ENCODE measurements at places on chromosomes 5 and 9.

DNA sequence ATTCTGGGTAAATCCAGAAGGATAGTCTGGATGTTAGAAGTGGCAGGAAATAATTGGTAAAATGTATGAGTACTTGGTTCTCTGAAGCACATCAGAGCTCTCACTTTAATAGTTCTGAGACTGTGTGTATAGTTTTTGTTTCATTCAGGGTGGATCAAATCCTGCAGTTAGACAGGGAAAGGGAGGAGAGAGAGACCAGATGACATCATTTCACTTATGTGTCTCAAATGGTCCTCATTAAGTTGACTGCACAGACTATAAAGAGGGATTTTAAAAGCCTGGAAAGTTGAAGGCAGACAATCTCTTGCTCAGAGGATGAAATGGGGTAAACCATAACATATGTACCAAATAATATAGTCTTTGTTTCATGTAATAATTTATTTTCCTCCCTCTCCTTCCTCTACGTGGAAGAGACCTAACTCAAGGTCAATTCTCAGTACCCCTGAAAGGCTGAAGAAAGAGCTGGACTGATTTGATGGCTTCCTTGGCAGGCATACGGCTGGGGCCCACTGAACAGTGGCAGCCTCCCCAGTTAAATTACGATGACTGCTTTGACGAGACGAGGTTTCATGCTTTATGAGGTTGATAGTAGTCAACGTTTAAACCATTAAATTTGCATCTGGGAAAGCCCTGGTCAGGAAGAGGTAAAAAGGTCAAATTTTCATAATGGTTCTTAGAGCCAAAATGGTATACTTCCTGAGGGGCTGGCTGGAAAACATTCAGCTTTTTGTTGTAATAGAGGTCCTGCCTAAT, 395.1 kb upstream of the RPS23 start:
- no peak for DNase-seq

DNA sequence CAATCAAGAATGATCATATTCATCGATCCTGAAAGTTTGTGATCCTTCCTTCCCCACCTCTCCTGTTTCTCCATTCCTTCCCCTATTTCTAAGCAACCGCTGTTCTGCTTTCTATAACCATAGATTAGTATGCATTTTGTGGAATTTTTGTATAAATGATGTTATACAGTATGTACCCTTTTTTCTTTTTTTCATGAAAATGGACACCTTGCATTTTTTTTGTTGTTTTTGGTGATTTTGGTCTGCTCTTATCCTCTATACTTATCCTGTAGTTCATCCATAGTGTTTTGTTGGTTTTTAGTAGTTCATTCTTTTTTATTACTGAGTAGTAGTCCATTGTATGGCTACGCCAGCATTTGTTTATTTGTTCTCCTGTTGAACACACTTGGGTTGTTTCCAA, 46.1 kb downstream of the SCGB3A1 start:
- no peak for DNase-seq

DNA sequence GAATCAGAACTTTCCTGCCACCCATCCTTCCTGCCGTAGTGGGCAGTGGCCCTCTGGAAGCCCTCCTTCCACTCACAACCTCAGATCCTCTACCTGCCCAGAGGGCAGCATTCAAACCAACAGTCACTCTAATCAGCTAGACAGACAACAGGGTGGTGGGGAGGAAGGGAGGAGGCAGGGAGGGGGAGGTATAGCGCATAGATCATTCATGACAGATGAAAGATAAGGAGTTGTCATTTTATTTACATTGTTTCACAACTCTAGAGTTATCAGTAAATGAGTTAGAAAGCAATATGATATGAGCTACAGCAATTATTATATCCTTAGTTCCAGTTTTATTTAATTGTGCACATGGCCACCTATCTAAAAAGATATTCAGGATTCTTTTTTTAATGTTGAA, 852 bp downstream of the IL9 start:
- DNase-seq = no peak

DNA sequence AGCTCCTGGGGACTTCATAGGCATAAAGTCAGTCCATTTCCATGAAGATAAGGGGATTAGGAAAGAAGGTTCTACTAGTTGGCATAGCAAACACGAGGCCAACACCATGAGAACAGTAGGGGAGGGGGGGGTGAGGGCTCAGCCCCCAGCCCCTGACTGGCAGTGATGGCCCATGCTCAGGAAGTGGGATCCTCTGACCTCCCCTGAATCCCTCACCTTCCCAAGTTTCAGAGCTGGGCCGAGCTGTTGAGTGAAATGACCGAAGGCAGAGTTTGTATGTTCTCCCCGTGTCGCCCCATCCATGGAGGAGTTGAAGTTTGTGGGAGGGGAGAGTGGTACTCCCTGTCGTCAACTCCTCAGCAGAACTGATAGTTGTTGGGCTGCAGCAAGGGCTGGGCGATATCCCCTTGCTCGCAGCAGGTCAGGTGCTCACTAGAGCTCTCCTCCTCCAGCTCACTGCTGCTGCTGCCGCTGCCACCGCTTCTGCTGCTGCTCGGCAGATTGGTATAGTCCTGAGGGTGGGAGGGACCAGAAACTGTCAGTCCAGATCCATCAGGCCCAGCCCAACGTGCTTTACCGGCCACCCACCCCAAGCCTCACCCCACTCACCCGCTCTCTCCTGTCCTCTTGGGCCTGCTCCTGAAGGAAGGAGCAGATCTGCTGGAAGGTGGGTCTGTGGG, 32.5 kb downstream of the CSF1R start:
- no peak for DNase-seq

GRCh38 chr9:74753650-74754049, 134.1 kb downstream of the TRPM6 start:
- no peak for DNase-seq

DNA sequence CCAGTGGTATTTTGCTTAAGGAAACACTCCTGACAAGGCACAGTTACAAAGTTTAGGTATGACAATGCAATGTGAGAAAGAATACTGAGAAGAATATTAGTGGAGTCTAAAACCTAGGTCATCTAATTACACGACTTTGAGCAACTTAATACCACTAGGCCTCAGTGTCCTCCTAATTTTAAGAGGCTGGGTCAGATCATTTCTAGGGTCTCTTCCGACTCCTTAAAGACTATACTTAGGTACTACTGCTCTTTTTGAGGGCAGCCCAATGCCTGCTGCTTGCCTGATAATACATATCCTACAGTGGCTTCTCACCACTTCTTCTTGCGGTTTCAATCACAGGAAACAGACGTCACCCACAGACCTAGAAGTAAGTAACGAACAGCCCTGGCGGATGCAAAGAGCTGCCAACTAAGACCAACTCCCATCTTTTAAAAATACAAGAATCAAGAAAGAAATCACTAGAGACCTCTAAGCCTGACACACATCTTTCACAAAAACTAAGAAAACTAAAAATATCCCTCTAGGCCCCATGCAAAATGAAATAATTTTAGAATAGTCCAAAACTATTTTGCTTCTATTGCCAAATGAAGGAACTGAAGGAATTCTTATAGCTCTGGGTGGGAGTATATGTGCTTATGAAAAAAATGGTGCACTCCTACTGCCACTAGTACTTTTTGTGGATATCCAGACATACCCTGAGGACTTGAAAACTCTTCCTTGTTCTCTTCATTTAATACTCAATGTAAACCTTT, 13.1 kb downstream of the DIAPH1 start:
- peak; percentile 86 for DNase-seq

DNA sequence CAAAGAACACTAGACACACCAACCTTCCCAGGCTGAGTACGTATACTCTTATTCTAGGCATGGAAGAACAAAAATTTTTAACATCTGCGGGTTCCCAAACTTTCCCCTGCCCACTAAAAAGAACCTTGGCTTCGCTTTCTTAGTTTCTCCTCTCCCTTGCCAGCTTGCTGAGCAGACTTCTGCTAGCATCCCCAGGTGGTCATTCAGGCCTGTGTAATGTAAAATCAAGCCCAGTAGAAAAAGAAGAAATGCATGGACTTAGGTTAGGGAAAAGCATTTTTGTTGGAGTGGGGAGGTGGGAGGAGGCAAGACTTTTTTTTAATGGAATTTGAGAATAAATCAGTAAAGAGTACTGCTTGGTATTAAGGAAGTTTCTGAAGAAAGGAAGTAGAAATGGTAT, 331.0 kb upstream of the TLE4 start:
- no peak for DNase-seq

DNA sequence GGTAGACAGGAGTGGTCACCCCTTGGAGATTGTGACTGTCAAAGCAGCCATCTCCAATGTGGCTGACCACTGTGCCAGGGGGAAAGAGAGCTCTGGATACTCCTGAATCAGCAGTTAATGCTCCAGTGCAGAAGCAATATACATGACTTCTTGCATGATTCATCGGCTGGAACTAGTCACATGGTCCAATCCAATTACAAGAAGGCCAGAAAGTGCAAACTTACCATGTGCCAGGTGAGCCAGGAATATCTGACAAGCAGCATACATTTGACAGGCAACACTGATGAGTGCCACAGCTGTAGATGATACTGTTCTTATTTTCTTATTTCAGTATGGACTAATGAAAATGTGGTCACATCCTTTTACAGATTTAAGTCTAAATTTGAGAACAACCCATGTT, 440.0 kb upstream of the MPDZ start:
- no peak for DNase-seq
